Glomerular endothelial cell (primary cell): ENCODE measurements at places on chromosomes 3 and 15.
A peak's percentile ranks its signal among the peaks of the same experiment; 100 is the strongest.

DNA sequence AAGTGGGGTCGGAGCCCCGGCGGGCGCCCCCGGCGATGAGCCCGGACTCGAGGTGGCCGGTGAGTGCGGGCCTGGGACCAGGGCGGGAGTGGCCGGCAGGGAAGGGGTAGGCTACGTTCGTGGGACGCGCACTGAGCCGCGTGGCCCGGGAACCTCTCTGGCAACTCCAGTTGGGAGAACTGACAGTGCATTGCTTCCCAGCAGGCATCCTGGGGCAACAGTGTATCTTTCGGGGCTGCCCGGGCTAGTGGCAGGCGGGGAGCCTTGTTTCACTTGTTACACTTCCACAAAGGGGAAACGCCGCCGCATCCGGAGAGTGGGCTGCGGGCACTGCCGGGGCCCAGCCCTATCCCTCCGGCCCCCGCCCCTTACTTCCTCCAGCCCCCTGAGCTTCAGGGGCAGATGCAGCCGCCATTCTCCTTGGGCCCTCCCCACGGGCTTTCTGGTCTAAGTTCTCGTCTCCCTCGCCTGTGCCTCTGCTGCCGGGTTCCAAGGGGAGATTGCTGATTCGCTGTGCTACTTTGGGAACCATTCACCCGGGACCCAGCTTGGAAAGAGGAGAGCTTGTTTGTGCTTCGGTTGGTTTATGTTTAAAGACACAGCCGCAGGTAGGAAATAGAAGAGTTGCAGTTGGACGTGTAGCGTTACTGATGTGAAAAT lies 675 bp downstream of the BRPF1 start:
- no peak for DNase-seq

DNA sequence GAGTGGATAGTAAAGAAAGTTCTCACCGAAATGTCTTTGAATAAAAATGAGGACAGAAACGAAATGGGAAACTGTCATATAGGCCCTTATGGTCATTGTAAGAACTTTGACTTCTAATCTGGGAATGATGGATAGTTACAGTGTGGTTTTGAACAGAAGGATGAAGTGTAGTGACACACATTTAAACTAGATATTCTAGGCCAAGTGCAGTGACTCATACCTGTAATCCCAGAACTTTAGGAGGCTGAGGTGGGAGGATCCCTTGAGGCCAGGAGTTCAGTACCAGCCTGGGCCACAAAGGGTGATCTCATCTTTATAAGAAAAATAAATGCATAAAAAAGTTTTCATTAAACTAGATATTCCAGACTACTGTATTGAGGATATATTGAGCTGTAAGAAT lies 452.8 kb downstream of the ROBO1 start:
- no peak for DNase-seq

- no peak for DNase-seq
Measured at GRCh38 chr15:71254491-71254890, 139.2 kb downstream of the THSD4 start.

DNA sequence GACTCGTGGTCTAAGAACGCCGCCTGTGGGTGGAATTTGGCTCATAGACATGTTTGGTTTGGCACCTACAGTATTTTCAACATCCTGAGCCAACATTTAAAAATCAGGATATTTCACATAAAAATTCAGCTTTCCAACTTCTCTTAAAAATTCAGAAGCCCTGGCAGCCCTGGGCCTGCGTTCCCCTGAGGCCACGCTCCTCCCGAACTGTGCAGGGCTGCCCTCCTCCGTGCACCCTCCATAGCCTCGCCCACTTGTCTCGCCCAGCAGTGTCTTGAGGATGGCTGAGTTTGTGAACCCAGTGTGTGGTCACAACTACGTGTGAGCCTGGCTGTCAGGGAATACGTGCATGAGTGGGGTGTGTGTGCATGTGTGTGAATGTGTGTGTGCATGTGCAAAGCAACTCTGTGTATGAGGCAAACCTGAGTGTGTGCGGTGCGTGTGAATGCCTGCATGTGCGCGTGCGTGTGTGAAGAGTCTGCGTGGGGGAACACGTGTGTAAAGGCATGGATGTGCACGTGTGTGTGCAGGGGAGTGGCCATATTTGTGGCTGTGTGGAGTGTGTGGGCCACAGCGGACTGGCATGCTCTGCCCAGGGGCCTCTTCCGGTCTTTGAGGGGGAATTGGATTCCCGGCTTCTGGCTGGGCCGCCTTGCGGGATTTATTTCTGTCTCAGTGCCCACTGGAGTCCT lies 30.9 kb downstream of the PTH1R start:
- DNase-seq: no peak

DNA sequence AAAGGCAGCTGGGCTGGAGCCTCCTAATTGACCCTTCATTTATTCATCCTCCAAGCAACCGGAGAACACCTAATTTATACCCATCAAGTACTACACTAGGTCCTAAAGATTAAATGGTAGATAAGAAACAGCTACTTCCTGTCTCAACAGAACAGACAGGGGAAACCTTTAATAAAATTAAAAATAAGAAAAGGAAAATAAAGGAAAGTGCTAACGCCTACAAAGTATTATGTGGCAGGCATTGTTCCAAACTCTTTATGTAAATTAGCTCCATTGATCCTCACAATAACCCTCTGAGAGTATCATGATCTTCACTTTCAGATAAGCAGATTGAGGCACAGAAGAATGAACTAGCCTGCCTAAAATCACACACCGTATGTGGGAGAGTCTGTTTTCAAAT lies 139.5 kb downstream of the CNTN6 start:
- no peak for DNase-seq

DNA sequence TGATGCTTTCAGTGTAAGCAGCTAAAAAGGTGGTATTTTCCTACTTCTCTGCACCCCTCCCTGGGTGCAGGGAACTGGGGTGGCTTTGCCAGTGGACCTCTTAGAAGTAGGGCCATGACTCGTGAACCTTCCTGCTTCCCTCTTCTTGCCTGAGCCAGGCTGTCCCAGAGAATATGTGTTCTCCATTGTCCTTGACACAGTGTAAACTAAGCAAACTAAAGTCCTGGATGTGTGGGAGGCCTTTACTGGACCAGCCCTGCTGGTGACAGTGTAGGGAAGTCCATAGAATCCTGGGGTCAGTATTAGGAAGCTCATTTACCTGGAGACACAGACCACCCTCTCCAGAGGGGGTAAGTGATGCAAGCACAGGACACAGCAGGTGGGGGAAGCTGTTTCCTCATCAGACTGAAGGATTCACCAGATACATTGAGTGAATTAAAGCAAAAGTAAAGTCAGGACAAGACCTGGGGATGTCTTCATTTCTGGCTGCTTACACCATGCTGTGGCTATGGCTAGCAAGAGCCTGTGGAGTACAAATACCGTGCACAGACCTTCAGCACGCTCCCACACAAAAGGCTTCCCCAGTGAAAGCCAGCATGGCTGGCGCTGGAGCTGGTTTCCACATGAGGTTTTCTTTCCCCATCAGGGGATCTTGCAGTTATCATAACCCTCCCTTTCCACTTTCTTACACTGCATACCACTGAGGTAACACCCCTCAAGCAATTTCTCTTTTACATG lies 64.8 kb upstream of the LPP start:
- no peak for DNase-seq

DNA sequence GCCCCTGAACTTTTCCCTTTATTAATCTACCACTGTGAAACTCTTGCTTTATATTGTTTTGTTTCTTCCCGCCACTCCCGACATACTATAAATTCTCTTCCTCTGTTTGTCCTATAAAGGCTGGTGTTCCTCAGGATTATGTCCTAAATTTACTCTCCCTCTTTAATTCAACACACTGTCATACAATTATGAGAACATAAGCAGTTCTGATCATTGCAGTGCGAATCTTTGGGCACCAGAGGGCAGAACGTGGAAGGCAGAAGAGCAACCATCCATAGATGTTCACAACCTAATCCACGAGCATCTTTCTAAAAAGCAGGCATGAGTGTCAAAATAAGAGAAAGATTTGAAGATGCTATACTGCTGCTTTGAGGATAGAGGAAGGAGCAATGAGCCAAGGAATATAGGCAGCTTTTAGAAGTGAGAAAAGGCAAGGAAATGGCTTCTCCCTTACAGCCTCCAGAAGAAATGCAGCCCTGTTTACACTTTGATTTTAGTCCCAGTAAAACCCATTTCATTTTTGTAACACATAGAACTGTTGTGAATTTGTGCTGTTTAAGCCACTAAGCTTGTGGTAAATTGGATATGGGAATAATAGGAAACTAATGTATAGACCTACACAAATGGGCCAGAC lies 179.4 kb downstream of the GBE1 start:
- peak; percentile 7 for DNase-seq

- DNase-seq: no peak
Measured at GRCh38 chr3:102020735-102021134, 171.4 kb downstream of the NFKBIZ start.

DNA sequence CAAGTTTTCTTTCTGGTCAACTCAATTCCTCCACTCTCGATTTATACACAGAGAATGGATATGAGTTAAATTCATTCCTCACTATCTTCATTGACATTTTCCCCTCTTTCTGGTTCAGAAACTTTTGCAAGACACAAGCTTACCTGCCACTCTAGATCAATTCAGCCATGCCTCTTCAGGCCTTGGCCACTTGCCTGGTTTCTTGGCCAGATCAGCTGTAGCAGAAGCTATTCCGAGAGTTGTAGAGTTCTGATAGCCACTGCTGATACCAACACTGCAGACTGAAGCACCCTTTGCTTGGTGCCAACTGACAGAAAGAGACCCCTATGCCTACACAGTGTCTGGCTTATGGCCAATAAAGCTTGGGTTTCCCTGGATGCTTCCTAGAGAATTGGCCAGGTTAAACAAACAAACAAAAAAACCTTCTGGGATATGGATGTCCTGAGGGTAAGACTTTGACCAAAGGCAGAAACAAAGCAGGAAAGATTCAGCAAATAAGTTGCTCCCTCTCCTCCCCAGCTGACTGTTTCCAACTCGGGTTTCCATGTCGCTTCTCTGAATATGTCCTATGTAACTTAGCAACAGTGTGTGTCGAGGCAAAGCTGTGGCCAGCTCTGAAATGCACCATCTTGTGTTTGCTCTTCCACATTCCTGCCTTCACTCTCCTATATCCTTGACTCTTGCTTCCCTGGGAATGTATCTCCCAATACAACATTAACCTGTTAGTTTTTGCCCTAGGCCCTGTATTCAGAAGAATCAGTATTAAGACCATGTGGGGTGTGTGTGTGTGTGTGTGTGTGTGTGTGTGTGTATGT lies 521.6 kb downstream of the EPHA3 start:
- no peak for DNase-seq

GRCh38 chr3:151837057-151837456 lies 23.1 kb downstream of the AADAC start:
- DNase-seq: peak; percentile 22

DNA sequence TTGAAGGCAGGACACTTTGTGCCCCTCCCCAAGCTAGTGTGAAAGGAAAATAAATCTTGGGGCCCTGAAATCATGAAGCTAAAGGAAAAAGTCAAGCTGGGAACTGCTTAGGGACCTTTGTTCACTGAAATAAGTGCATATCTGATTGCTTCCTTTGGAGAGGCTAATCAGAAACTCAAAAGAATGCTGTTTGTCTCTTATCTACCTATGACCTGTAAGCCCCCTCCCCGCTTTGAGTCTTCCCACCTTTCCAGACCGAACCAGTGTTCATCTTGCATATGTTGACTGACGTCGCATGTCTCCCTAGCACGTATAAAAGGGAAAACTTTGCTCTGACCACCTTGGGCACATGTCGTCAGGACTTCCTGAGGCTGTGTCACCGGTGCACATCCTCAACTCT lies 53.1 kb downstream of the SLC30A4 start:
- DNase-seq: no peak

GRCh38 chr3:150917951-150918350 lies 12.7 kb upstream of the MINDY4B start:
- DNase-seq: no peak

DNA sequence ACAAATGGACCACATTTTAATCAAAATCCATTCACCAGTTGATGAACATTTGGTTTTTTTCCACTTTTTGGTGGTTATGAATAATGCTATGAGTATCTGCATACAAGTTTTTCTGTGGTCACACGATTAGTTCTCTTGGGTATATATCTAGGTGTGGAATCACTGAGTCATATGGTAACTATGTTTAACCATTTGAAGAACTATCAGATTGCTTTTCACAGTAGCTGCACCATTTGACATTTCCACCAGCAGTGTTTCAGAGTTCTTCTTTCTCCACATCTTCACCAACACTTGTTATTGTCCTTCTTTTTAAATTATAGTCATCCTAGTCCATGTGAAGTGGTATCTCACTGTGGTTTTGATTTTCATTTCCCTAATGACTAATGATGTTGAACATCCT lies 33.3 kb upstream of the ATG7 start:
- DNase-seq: no peak

DNA sequence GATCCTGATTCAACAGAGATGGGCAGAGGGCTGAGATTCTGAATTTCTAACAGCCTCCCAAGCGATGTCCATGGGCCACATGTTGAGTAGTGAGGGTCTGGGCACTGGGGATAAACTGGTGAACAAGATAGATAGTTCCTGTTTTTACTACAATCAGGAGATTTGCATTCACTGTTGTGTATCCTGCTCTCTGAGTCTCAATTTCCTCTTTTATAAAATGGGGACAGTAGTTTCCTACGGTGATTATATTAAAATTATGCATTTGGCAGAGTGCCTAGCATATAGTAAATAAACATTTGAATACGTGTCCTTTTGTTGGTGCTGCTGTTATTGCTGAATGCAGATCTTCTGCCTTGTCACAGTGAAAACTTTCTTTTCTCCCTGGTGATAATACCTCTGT lies 102.5 kb downstream of the MYH15 start:
- no peak for DNase-seq

DNA sequence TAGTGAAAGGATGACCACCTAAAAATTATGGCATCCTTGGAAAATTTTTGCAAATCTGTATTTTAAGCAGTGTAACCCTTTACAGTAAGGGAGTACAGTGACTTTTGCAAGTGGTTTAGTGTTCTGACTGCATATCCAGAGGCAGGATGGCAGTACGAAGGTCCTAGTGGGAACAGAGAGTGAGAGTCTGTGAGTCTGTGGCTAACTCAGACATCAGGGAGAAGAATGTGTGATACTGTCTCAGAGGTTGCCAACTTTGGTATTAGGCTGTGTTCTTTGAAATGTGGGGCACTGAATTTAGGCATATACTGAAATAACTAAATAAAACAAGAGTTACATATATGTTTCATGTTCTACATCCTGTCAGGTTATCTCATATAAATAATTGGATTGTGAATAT lies 25.7 kb downstream of the PRKCI start:
- DNase-seq: no peak
